T-helper 1 cell treated with Interleukin-12 subunit alpha and Interleukin-12 subunit beta and Interleukin-4 antibody, amounts not matched to agents 30 ng/mL and 1 ng/mL, for 36 hours (primary cell): ENCODE measurements at places on chromosomes 1 and 21. TPM values are rescaled to one million over a fixed set of nuclear protein-coding genes. Genes with fewer than 3 reads are reported as not detected.

The OR2T29 gene
- total RNA-seq: not detected in 2 replicates

The EDN2 gene
- total RNA-seq: not detected in 2 replicates

The SPRR2G gene
- not detected in 2 replicates for total RNA-seq

The IL19 gene
- not detected in 2 replicates for total RNA-seq

The TCEA3 gene
- total RNA-seq: 4.9 and 5.5 TPM in 2 replicates

The ERO1B gene
- 3.9 and 6.4 TPM in 2 replicates for total RNA-seq

The LCE1B gene
- total RNA-seq: not detected in 2 replicates

The UBE2U gene
- not detected in 2 replicates for total RNA-seq

The CLCNKA gene
- not detected in 2 replicates for total RNA-seq

The AMPD1 gene
- not detected in 2 replicates for total RNA-seq

The PLA2G2F gene
- not detected in 2 replicates for total RNA-seq

The HSPA6 gene
- total RNA-seq: 1.1 and 1.6 TPM in 2 replicates

The MCOLN3 gene
- total RNA-seq: 12.0 and 12.3 TPM in 2 replicates

The SH3BP5L gene
- 32.2 and 34.1 TPM in 2 replicates for total RNA-seq

The PRELP gene
- not detected in 2 replicates for total RNA-seq

The LCE1F gene
- not detected in 2 replicates for total RNA-seq

The MFSD2A gene
- 6.0 and 6.2 TPM in 2 replicates for total RNA-seq

The RGS13 gene
- not detected in 2 replicates for total RNA-seq

The CORT gene
- 0.41 TPM in 1 of 2 replicates, not detected in the other for total RNA-seq

The FCRL1 gene
- total RNA-seq: not detected in 2 replicates

The PTGFR gene
- not detected in 2 replicates for total RNA-seq

The ACOT11 gene
- total RNA-seq: 1.6 and 1.8 TPM in 2 replicates

The LIN28A gene
- total RNA-seq: not detected in 2 replicates

The RAB42 gene
- not detected in 2 replicates for total RNA-seq

The NBPF20 gene
- 1.4 and 1.5 TPM in 2 replicates for total RNA-seq

The RAB3B gene
- total RNA-seq: 0.02 TPM in 1 of 2 replicates, not detected in the other

The FBXO42 gene
- 20.0 and 20.1 TPM in 2 replicates for total RNA-seq

The SLC16A4 gene
- total RNA-seq: 0.15 and 0.56 TPM in 2 replicates

The SH3BGR gene
- 1.0 and 1.2 TPM in 2 replicates for total RNA-seq

The CD52 gene
- 1,323 and 1,401 TPM in 2 replicates for total RNA-seq
